ENCODE measurements at places on chromosomes 4 and X.

GRCh38 chrX:3094261-3094660 is 53.0 kb downstream of the ARSF start:
- peak; percentile 20 for DNase-seq

- DNase-seq: no peak
Observed at GRCh38 chr4:72377491-72378194, 191.4 kb downstream of the ADAMTS3 start.

DNA sequence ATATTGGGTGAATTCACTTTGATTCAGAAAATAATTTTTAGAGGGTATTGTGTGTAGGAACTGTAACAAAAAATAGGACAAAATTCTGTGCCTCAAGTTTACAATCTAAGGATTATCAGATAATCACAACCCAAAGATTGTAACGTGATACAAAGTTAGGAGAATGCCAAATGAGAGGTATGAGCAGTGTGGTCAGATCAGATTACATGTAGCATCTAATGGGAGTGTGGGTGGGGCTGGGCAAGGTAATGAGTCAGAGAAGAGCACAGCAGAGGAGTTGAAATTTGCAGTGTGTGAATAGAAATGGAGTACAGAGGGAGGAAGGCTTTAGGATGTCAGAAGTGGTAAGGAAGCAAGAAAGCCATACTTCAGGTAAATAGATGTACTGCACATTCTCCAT is 103.4 kb upstream of the TEX13A start:
- peak; percentile 80 for DNase-seq

DNA sequence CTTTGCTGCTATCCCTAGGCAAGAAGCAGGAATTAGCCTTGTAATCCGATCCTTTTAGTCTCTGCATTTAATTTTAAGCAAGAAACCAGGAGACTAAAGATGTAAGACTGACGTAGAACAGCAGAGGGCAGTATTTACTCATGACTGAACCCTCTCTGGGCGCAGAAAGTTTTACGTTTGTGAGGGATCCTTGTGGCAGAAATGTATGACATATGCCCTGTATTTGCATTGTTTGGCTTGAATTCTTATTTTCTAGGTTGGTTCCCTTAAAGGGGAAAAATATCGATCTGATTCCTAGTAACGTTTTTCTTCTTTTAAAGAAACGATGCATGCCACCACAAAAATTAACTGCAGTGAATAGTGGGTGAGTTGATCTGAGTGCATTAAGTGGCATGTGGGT is 1.3 kb upstream of the FAT4 start:
- peak; percentile 72 for DNase-seq

- no peak for DNase-seq
Observed at GRCh38 chr4:77629885-77630284, 24.3 kb downstream of the CXCL13 start.

DNA sequence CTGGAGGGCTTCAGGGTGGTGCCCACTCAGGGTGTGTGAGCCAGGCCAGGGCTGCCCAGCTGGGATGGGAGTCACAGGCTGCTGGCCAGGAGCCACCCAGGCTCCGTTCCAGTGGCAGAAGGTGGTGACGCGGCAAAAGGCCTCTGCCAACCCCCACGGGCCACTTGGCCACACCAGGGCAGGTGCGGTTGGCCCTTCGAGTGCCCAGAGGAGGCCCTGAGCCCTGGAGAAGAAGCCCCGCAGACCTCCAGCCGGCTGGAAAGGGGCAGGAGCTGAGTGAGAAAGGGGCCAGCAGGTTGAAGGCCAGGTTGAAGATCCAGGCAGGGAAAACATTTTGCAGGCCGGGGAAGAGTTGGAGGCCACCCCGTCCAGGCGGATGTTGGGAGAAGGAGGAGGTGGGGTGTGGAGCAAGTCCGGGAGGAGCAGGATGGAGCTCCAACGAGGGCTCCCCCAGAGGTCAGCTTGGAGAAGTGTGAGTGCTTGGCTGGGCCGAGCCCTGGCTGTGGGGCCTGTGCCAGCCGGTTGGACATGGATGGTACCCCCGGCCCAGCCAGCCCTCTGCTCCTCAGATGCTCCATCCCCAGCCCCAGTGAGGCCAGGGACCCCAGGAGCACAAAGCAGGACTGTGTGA is 2.8 kb upstream of the CPLX1 start:
- DNase-seq: no peak

DNA sequence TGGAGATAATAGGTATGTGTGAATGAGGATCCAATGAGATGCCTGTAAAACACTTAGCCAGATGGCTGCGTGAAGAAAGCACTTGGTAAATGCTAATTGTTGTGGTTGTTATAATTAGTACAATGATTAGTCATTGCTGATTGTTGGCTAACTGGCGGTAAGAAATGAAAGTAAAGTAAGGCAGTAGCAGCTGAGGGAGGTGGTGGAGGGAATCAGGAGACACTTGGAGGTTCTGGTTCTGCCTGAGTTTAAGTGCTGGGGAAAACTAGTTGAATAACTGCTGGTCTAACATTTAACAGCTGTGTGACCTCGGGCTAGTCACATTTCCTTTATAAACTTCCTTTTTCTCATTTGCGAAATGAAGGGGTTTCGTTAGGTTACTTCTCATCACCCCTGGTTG is 30.9 kb downstream of the CD38 start:
- DNase-seq: no peak

DNA sequence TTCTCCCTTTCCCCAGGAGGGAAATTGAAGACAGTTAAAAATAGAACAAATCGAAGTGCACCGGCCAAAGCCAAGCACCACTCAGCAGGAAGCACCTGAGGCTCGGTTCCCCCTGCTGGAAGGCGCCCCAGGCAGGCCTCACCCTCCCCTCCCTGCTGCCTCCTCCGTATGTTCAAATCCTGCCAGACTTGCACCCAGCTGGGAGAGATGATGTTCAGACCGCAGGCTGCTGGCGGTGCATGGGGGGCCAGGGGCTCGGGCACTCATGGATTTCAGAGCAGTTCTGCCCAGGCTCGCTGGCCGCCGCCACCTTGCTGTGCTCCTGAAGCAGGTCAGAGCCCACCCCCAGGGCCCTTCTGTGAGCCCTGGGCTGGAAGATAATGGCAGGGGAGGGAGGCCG is 91.4 kb downstream of the DCTD start:
- no peak for DNase-seq

GRCh38 chrX:122770581-122770980 is 413.5 kb upstream of the GRIA3 start:
- DNase-seq: no peak

DNA sequence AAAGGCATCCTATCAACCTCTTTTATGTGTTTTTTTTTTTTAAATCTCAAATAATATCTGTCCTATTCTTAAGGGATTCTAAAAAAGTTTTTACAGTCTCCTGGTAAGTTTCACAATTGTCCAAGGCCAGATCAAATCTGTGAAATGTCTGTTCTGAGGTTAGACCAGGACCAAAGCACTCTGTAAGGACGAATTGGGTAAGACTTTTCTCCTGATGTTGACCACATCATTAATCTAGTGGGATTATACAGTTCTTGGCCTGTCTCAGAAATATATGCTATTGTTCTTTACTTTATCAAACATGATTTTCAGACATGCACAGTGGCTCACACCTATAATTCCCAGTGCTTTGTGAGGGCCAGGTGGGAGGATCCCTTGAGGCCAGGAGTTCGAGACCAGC is 45.8 kb upstream of the TMEM131L start:
- DNase-seq: no peak

DNA sequence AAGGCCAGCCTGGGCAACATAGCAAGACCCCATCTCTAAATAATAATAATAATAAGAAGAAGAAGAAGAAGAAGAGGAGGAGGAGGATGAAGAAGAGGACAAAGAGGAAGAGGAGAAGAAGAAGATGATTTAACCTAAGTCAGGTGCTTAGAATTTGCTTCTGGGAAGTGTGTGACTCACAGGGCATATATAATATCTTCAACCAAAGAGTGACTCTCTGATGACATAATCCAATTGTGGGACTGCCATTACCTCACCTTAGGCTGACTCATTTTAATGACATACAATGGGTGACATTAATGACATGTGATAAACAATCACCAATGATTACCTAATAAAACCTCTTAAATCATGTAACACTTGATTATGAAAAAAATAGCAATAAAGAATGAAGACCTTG is 32.7 kb upstream of the MBTPS2 start:
- peak; percentile 51 for DNase-seq

- peak; percentile 13 for DNase-seq
Observed at GRCh38 chr4:28490669-28491068, 1630.0 kb downstream of the STIM2 start.

GRCh38 chrX:31383991-31384390 is 312.1 kb upstream of the FTHL17 start:
- DNase-seq: no peak

DNA sequence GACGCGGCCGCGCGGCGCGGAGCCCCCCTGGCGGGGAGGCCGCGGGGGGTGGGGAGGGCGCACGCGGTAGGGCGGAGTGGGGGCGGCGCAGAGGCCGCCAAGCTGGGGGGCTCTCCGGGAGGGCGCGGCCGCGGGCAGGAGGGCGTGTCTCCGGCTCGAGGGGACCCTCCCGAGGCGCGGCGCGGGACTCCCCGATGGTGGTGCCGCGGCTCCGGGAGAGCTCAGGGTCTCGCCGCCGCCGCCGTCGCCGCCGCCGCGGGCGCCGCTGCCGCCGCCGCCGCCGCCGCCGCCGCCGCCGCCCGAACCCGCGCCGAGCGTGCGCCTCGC is 165 bp upstream of the PTCHD1 start:
- no peak for DNase-seq

GRCh38 chrX:153648358-153649177 is 1.6 kb downstream of the DUSP9 start:
- no peak for DNase-seq

DNA sequence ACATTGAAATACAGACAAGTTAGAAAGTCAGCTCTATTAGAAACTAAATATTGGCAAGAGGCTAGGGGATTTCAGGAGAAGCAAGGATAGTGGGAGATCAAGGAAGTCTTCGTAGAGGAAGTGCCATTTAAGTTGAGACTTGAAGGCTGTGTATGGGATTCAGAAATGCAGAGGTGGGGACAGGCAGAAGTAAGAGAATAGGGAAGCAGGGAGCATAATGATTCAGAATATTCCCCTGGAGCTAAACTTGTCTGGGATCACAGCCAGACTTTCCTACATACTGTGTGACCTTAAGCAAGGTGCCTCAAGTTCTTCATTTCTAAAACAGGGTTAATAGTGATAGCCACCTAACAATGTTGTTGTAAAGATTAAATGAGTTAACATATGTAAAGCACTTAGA is 108.8 kb downstream of the DDIT4L start:
- peak; percentile 61 for DNase-seq

DNA sequence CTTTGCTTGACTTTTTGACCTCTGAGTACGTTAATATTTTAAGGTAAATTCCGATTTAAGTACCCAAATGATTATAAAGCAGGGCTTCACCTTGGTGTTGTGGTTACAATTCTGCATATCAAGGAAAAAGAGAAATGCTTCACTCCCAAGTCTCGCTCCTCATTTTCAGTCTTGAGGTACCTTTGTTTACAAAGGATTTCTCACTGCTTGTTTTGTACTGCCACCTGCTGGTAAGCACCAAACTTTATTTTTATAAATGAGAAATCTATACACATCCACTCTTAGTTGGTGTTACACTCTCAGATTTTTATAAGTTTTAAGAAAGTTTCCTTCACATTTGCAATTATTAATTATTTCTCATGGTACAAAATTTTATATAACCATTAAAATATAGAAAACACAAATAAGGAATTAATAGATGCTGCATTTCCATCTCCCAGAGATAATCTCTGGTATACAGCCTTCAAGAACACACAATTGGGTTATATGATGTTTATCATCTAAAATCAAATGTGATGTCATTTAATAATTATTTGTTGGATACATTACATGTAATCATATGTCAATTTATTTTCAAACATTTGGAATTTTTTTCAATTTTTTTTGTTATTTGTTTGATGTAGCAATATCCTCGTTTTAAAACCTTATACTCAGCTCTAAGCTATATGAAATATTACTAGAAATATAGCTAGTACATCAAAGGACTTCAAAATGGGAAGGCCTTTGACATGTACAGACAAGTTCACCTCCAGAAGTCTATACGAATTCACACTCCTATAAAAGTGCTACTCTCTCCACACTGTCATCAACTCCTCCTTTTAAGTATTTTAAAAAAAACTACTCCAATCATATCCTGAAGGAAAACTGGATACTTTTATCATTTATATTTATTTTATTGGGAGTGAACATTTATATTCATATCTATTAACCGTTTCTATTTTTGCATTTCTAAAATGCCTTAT is 179.9 kb downstream of the KCNIP4 start:
- DNase-seq: peak; percentile 61

DNA sequence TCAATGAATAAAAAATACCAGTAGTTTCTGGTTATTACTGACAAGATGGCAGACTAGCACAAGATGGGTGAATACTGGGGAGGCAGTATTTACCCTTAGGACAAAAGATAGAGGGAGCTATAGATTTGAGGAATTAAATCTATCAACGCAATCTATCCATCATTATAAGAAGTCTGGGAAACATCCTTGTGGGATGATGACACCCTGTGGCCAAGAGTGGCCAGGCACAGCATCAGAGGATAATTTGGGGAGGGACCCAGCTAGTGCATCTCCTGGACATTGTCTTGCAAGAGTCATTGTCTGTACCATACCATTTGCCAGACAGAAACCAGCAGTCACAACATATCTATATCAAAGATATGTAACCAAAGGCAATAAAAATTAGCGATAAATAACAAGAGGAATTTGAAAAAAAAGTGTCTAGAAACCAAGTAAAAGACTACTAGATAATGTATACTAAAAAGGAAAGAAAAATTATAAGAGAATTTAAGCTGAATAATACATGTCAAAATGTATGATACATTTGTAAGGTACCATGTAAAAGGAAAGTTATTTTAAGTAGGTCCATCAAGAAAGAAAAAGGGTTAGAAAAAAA is 22.9 kb downstream of the KCTD8 start:
- no peak for DNase-seq

DNA sequence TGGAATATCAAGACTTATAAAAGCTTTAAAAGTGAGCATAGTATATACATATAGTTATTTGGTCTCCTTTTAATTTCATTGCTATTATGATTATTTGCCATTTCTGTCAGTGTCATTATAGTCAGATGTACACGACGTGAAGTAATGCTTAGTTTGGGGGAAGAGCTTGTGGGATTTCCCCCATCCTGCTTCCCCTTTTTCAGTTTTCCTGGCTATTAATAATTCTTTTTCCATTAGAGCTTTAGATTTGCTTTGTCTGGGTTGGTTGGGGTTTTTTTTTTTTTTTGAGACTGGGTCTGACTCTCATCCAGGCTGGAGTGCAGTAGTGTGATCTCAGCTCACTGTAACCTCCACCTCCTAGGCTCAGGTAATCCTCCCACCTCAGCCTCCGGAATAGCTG is 5.4 kb downstream of the ABCE1 start:
- no peak for DNase-seq
